ENCODE measurements at places on chromosomes 6 and 20. TPM values are rescaled to one million over a fixed set of nuclear protein-coding genes. Genes with fewer than 3 reads are reported as not detected.

OR2H2 gene
- not detected for total RNA-seq

DNA sequence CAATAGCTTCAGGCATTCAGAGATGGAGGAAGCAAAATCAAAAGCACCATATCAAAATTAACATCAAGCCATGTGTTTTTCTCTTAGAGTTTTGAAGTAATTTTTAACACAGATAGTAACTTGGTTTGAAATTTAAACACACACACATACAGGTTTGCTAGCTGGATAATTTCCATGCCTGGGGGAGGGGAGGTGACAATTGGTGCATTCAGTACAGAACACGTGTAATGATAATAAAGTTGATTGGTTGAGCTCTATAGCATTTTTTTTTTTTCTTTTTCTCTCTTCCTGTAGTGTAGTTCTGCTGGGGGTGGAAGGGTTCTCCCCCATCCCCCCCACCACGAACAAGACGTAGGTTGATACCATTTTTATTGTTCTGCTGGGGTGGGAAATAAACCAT lies 564.8 kb downstream of the LMBRD1 start:
- DNase-seq: no peak

MDFI gene
- 1.5 TPM for total RNA-seq

VSTM2L gene
- total RNA-seq: 7.2 TPM

CFAP206 gene
- total RNA-seq: not detected

DNA sequence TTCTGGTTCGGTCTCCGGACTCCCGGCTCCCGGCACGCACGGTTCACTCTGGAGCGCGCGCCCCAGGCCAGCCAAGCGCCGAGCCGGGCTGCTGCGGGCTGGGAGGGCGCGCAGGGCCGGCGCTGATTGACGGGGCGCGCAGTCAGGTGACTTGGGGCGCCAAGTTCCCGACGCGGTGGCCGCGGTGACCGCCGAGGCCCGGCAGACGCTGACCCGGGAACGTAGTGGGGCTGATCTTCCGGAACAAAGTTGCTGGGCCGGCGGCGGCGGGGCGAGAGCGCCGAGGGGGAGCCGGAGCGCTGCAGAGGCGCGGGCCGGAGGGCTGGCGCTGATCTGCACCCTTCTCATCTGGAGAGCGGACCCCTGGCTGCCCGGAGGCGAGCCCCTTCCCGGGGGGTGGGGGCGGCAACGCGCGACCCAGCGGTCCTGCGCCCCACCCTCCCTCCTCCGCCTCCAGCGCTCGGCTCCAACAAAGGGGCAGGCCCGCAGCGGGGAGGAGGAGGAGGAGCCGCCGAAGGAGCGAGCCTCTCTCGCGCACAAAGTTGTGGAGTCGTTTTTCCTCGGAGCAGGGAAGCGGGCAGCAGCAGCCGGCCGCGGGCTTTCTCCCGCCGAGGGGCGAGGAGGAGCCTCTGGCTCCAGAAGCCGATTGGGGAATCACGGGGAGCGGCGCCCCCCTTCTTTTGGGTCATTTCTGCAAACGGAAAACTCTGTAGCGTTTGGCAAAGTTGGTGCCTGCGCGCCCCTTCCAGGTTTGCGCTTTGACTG lies at the start of gene UTRN:
Gene UTRN, plus strand, starts transcription at position 553 of the 765 bp plus-strand sequence. CDS start 6,494 bp downstream, outside the sequence.
- peak; percentile 84 for DNase-seq

DNA sequence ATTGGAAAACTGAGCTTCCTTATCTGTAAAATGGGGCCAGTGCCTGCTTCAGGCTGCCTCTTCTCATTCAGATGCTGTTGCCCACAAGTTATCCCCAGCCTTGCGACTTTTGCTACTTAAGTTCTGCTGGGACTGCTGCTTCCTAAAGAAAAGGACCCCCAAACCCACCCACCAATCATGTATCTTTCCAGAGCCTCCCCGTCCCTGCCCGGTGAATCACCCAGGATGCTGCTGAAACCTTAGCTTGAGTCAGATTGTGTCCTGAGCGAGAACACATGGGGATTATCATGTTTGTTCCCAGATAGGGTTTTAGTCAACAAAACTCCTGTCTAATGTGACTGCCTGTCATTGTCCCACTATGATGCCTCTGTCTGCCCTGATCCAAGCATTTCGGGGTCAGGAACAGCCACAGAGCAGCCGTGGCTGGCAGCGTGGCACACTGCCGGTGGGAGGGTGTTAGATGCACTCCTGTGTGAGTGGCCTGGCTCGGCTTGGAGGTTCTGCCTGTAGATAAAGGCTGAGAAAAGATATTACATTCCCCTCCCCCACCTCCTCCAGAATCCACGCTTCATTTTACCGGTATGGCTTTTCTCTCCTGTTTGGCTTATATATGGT lies 79.9 kb downstream of the TOX2 start:
- DNase-seq: no peak

DNA sequence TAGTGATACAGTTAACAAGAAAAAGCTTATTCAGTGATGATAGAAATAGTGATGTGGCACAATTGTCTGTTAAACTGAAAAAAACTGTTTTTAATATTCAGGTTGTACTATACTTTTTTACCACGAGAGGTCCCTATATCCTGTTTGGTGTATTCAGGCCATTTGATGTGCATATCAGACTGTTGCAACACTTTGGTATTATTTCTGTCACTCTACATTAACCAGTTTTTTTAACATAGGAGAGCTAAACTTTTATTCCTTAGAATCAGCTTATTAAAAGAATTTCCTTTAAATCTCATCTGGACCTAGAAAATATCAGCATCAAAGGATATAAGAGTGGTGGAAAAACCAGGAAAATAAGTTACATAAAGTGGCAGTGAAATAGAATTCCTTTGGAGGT lies 36.8 kb downstream of the TSPYL4 start:
- no peak for DNase-seq

CDKN1A gene
- total RNA-seq: 74.9 TPM

DNA sequence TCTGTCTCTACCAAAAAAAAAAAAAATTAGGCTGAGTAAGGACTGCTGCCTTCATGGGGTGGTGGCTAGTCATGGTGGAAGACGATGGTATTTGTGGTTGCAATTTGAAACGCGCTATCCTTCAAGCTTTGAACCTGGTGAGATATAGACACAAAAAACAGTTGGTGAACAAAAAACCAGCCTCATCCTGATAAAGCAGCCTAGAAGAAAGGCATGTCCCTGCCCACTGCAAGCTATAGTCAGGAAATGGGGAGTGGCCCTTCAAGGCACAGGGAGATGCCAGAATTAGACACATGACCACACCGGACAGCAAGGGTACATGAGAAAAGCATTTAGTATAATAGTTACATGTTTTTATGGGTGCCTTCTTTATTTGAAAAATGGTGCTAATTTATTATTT lies 193.6 kb downstream of the NFATC2 start:
- DNase-seq: no peak

CDH4 gene
- total RNA-seq: 0.12 TPM

DNA sequence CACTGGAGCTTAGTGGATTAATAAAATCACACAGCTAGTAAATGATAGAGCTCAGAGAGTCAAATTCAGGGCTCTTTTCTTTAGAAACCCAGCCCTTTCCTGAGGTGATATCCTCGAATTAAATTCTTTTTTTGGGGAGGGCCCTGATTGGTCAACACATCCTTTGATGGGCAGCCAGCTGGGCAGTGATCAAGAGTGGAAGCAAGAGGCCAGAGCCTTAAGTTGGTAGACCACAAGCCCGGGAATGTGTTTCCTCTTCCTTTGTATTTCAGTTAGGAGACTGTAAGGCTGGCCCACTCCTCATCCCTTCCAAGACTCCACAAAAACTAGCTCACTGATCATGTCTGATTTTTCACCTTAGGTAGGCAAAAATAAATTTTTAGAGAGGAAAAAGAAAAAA lies 640.5 kb downstream of the DHX35 start:
- DNase-seq: no peak

GRCh38 chr6:17957086-17957485 lies 30.3 kb downstream of the KIF13A start:
- DNase-seq: no peak

All from heart right ventricle (tissue), 16 donors.